ENCODE measurements at places on chromosomes 12 and 14. TPM values are rescaled to one million over a fixed set of nuclear protein-coding genes. Genes with fewer than 3 reads are reported as not detected.

DNA sequence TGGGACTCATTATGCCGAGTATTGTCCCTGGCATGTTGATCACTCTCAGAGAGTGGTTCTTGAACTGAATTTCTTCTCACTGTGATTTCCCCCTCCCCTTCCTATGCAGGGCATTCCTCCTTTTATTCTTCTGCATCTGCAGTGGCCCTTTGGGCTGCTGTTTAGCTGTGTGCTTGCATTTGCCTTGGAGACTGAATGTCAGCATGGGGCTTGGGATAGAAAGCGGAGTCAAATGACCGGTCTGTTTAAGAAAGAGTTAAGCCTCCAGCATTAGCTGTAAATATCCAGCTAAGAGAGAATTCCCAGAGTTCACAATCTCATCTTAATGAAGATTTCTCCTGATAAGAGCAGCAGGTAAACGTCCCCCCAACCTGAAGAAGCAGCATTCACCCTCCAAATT lies 65.6 kb upstream of the RMST start:
- no peak for DNase-seq

- DNase-seq: no peak
These were observed 54.9 kb upstream of the NCOR2 start for GRCh38 chr12:124622331-124622730.

- no peak for DNase-seq
These were observed 289.0 kb downstream of the BCL11B start for GRCh38 chr14:98982986-98983385.

- DNase-seq: no peak
These were observed 80.8 kb upstream of the REP15 start for GRCh38 chr12:27615331-27615891.

DNA sequence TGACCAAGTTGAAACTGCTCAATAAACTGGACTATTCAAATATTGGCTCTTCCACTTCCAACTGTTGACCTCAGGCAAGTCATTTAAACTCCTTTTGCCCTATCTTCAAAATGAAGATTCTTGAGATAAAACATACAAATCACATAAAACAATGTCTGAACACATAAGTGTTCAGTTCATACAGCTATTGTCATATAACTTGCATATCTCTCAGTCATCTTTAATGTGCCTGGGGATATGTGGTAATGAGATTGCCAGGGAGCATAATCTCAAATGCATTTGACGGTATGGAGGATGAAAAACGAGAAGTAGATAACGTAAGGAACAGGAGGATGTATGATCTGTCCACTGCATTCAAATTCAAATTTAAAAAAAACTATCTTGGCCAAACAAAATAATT lies 237.0 kb upstream of the DIO2 start:
- no peak for DNase-seq

DNA sequence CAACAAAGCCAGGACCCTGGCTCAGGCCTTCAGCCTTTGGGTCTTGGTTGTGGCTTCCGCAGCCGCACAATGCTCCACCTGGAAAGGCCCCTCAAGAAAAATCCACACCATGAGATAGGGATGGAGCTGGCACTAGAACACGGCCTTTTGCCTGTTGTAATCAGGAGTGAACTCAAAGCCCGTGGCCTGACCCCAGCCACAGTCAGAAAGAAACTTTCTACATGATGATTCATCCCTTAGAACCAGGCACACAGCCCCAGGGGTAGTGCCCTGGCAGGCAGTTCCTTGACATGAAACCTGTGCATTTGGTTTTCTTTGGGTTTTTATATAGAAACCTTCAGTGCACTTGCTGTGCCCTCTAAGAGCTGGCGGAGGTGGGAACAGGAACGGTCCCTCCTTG lies 5.1 kb downstream of the CLMN start:
- DNase-seq: no peak

- no peak for DNase-seq
These were observed 65.7 kb downstream of the WNK1 start for GRCh38 chr12:817941-818600.

DNA sequence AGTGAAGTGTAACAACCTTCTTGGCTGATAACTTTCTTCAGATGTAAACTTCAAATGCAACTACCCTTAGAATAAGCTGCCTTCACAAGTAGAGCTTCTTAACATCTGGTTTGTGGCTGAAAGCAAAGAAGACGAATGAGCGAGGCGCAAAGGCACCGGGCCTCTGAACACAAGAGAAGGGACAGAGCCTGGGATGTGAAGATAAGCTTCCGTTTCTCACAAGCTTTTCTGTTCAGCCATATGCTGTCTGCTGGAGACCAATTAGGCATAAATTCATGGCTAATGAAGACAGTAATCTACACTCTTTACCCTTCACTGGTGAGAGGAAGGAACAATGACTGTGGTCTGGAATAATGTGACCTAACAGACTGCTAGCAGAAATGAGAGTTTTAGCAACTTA lies 195.2 kb downstream of the ATXN7L3B start:
- no peak for DNase-seq

DNA sequence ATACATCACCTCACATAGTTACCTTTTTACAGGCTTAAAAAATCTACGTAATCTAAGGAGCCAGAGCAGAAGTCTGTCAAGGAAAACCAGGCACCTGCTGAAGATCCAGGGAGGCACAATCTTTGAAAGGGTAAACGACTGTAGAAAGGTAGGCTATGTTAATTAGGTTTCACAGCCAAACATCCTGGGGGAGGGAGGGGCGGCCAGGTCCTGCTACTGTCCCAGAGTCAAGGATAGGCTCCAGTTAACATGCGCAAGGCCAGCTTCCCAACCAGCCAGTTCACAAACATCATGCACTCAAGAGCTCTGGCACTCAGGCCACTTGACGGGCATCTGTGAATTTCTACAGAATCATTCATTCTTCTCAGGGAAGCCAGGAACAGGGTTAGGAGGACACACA lies 22.9 kb downstream of the NIN start:
- no peak for DNase-seq

- DNase-seq: no peak
These were observed 1.9 kb downstream of the TMEM253 start for GRCh38 chr14:21102521-21103410.

DNA sequence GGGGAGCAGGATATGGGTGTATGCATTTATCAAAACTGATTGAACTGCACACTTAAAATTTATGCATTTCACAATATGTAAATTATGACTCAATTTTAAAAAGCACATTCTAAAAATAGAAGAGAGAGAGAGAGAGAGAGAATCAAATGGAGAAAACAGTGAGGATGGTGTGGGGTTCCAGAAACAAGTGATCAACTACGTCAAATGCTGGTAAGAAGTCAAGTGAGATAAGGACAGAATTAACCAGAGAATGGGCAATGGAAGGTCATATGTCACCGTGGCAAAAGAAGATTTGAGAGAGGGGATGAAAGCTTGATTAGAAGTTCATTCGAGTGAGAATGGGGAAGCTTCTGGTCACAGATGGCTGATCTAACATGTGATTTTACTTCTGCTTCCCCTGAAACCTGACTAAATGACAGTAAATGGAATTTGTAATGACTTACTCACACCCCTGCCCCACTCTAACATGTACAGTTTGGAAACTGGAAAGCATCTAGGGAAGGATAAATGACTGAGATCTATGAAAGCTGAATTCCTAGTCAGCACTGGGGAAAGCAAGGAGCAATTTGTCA lies 276.5 kb upstream of the AMIGO2 start:
- DNase-seq: no peak

DNA sequence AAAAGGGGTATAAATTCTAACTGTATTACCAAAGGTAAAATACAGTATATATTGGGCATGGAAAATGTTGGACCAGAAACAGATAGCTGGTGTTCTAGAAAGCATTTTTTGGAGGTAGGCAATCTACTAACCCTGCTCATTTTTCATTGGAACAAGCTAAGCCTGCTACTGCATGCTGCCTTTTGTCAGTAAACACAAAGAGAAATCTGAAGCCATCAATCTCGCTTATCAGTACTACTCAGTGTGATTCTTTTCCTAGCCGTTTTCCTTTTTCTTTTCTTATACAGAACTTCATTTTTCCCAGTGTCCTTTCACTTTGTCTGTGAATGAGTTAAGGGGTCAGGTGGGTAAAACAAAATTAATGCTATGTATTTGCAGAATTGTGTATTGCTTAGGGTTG lies 312.3 kb downstream of the NPAS3 start:
- no peak for DNase-seq

SLC6A13 gene
- 0.52 TPM for total RNA-seq

KRT3 gene
- not detected for total RNA-seq

PABPN1 gene
- total RNA-seq: 173 TPM

CCDC38 gene
- total RNA-seq: 0.18 TPM

RNF212B gene
- not detected for total RNA-seq

Measured in HepG2 (cell line).